Fibroblast of the aortic adventitia (primary cell): ENCODE measurements at places on chromosomes 1 and 21.

GRCh38 chr1:27592232-27592930 lies 11.6 kb downstream of the AHDC1 start:
- no peak for DNase-seq

DNA sequence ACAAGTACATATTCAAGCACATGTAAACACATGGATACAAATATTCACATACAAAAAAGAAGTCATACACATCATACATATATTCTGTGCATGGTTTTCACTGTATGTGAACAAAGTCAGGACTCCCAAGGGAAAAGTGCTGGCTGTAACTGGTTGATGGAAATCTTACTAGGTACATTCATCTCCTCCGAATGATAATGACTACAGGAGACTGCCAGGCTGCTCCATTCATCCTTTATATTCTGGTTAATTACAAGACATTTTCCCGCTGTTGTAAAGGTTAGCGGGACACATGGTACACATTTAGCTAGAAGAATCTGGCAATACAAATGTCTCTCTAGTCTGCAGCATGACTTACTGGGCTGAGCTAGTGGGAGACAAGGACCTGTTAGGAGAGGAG lies 26.2 kb upstream of the HMGB4 start:
- no peak for DNase-seq

- DNase-seq = no peak
Observed at GRCh38 chr1:208081972-208082371, 162.2 kb downstream of the PLXNA2 start.

DNA sequence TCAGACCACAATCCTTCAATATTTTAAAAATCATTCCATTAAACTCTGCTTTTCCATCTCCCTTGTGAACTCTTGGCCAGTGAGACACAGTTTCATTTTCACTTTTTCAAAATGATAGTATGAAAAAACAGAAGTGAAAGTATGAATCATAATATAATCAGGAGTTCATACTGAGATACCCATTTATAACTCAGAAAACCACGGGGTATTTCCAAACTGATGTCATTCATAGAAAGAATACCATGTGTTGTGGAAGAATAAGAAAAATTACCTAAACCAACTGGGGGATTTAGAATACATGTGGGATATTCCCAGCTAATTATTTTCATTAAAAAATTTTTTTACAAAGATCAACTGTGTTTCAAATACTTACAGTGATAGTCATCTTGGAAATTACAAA lies 149.9 kb downstream of the MRPL39 start:
- DNase-seq = peak; percentile 72

- peak; percentile 53 for DNase-seq
Observed at GRCh38 chr1:56577406-56578137, 1.8 kb downstream of the PLPP3 start.
